ENCODE measurements at places on chromosomes 2 and 18.

- DNase-seq, result no peak
Observed at GRCh38 chr2:43105586-43106558, 120.5 kb downstream of the ZFP36L2 start.

GRCh38 chr2:238689871-238690389 lies 158.0 kb upstream of the TWIST2 start:
- DNase-seq, result no peak

GRCh38 chr2:192465141-192465540 lies 270.4 kb upstream of the TMEFF2 start:
- no peak for DNase-seq

DNA sequence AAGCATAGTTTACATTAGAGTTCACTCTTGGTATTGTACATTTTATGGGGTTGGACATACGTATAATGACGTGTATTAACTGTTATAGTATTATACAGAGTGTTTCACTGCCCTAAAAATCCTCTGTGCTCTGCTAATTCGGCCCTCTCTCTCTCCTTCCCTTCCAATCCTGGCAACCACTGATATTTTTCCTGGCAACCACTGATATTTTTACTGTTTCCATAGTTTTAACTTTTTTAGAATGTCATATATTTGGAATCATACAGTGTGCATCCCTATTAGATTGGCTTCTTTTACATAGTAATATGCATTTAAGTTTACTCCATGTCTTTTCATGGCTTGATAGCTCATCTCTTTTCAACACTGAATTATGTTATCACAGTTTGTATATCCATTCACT lies 526.7 kb downstream of the RIT2 start:
- no peak for DNase-seq

GRCh38 chr2:12300927-12301326 lies 415.8 kb upstream of the TRIB2 start:
- DNase-seq, result no peak

DNA sequence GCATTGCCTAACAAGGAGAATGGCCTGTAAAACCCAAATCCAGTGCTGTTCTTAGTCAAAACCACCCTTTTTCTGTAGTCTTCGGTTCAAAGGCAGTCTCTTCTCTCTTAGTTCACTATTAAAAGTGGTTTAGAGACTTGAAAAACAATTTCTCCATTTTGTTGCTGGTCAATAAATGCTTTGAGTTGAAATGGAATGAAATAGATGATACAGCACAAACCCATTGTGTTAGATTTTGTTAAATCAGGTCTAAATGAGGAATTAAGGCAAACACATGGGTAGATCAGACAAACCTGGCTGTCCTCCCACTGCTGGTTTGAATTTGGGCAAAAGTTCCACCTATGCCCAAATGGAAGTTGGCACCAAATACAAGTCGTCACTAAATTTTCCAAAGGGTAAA lies 150.1 kb upstream of the SERTAD2 start:
- DNase-seq, result no peak

- no peak for DNase-seq
Observed at GRCh38 chr2:224884188-224884587, 158.1 kb downstream of the DOCK10 start.

DNA sequence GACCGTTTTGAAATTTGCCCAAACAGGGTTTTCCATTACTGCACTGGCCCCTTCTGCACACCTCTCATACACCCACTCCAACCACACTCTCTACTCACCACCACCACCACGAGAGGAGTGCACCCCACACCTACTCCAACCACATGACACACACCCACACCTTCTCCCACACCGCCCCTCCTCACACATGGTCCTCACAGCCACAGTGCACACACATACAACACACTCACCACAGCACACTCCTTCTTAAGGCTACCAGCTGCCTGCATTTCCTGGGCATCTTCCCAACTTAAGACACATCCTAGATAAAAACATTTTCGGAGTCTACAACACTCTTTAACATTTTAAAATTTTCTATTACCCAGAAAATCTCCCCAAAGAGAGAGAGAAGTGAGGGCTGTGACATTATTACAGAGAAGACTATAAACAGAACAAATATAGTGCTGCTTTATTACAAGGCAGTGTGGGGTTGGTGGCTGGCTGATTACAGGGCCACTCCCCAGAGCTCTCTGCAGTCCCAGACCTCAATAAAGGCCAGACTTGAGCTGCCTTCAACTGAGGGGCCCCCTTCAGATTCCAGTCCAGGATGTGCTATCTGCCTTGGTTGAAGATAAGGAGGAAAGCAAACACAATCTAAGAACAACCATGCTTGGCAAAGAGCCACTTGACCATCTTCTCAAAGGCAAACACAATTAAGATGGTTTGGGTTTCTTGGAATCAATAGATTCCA lies 36.1 kb downstream of the NHEJ1 start:
- DNase-seq, result no peak

GRCh38 chr2:111238296-111238695 lies 117.6 kb downstream of the BCL2L11 start:
- no peak for DNase-seq

- no peak for DNase-seq
Observed at GRCh38 chr18:21851327-21851961, 110.9 kb downstream of the MIB1 start.

- DNase-seq, result no peak
Observed at GRCh38 chr18:3283253-3283863, 21.4 kb downstream of the MYL12B start.

DNA sequence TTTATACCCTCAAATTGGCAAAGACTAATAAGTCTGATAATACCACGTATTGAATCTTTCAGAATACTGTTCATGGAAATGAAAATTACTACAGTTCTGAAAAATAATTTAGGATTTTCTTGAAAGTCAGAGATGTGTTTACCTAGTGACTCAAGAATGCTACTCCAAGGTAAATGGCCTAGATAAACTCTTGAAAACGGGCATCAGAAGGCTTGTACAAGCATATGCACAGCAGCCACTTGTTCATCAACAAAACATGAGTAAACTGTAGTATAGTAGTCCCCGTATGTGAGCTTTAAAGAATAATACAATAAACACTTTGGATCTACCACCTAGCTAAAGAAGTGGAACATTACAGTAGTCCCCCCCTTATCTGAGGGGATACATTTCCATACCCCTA lies 157.5 kb downstream of the THADA start:
- DNase-seq, result no peak

- no peak for DNase-seq
Observed at GRCh38 chr2:64840426-64840881, 148.7 kb upstream of the SLC1A4 start.

DNA sequence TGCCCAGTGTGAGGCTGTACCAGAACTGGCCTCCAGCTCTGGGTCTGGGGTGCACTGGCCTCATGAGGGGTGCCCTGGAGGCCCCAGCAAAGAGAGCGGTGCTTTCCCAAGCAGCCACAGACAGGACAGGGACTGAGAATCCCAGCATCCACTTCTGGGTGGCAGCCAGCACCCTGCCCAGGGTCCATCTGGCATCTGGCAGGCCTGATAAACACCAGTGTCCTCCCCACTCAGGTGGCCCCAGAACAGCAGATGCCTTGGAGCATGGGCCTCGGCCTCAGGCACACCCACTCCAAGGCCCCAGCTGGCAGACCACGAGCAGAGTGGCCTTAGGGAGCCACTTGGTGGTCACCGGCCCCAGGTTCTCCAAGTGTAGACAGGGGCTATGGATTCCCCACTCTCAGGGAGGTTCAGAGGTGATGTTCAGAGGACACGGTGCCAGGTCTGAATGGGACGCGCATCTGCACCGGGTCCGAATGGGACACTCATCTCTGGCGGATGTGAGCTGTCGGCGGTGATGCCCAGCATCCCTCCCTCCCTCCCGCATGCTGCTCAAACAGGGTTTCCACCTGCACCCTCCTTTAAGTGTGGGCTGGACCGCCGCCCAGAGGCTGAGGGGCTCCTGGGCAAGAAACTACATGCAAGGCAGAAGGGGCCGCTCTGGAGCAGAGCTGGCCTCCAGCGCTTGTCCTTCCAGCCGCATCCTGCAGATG lies 82.2 kb upstream of the GPC1 start:
- DNase-seq, result no peak

GRCh38 chr2:159944874-159945273 lies 117.5 kb downstream of the PLA2R1 start:
- no peak for DNase-seq
